ENCODE measurements at places on chromosomes 2 and 18. TPM values are rescaled to one million over a fixed set of nuclear protein-coding genes. Genes with fewer than 3 reads are reported as not detected.

RTP5 gene
- not detected for total RNA-seq

RELCH gene
- 43.2 TPM for total RNA-seq

MC5R gene
- 0.47 TPM for total RNA-seq

NRP2 gene
- total RNA-seq, result 67.3 TPM

NYAP2 gene
- total RNA-seq, result 0.12 TPM

RGPD3 gene
- 0.29 TPM for total RNA-seq

KCNS3 gene
- total RNA-seq, result 13.1 TPM

SLC9A2 gene
- 5.7 TPM for total RNA-seq

IL36A gene
- not detected for total RNA-seq

C2orf15 gene
- 8.7 TPM for total RNA-seq

CNDP1 gene
- 0.23 TPM for total RNA-seq

SDC1 gene
- 38.7 TPM for total RNA-seq

KCNIP3 gene
- 13.4 TPM for total RNA-seq

ASB18 gene
- 2.0 TPM for total RNA-seq

PRKAG3 gene
- 5.0 TPM for total RNA-seq

NOL4 gene
- 2.7 TPM for total RNA-seq

PKDCC gene
- 301 TPM for total RNA-seq

RNF125 gene
- total RNA-seq, result 5.3 TPM

PFN4 gene
- 2.6 TPM for total RNA-seq

Data from metanephros (tissue), 2 donors.